Fibroblast of skin of left biceps (primary cell): ENCODE measurements at places on chromosomes 12 and 14.

DNA sequence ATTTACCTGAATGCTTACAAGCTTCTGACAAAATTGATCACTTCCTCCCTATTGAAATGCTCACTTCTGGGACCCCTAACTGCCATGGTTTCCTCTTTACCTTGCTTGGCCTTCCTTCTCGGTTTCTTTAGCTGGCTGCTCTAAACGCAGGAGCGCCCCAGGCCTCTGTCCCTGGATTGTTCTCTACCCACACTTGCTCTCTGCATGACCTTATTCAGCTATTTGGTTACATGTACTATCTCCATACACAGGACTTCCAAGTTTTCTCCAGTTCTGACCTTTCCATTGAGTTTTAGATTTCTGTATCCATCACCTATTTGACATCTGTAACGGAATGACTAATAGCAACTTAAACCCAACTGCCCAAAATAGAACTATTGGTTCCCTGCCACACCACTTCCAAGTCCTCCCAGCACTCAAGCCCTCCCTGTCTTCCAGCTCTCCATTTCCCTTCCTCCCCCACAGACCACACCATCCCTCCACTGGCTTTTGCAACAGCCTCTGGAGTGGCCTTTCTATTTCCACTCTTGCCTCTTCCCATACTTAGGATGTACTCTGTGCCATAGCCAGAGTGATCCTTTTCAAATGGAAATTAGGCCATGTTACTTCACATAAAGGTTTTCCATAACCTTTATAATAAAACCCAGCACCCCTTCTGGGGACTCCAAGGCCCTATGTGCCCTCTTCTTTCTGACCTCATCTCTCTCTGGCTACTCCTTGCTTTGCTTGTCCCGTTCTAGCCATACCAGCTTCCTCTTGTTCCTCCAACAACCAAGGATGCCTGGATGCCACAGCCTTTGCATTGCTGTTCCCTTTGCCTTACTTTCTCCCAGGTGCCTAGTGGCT is 202.2 kb downstream of the AEBP2 start:
- DNase-seq, result no peak

DNA sequence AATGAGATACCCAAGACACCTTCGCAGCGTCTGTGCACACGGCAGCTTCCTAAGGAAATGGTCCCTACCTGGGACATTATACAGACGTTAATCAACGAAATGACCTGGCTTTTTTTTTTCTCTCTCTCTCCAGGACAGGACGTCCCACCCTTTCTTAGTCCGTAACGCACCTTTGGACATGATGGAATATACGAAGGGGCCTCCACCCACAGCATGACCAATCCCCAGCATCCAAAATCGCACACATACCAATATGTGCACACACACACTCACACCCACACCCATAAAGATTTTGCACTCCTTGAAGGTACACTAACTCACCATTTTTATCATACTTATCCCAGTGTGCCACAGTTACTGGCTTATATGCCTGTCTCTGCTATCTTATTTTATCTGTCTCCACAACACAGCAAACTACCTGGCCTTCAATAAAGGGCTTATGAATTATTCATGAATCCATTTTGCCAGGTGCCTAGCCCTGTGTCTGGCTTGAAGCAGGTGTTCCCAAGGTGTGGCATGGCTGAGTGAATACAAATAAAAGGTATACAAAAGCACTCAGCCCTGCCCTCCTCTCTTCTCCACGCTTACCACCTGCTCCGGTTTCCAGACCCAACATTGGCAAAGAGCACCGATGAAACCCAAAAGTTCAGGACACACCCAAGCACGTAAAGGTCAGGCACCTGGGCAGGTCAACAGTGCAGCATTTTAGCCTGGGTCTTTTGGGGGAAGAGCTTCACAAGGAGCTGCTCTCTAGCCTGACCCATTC is 2.2 kb downstream of the SCNN1A start:
- DNase-seq, result no peak

- peak; percentile 63 for DNase-seq
Observed at GRCh38 chr14:59254911-59255545, 66.6 kb downstream of the DAAM1 start.

DNA sequence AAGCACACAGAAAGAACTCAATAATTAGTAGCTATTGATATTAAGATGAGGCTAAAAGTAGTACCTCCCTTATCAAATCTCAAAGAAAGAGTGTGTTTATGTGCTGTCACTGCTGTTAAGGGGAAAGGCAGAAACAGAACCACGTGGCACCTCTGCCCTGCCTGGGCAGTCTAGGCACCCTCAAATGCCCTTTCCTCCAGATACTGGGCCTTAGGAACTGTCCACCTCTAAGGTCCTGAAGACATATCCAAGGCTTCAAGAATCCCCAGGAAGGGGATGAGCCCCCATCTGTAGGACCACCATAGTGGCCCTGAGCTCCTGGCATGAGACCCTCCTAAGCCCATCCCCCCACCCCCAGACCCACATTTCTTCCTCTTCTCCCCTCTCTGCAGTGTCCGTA is 29.1 kb downstream of the NGB start:
- DNase-seq, result no peak

- no peak for DNase-seq
Observed at GRCh38 chr12:9699269-9699897, 29.9 kb downstream of the CLEC2D start.

GRCh38 chr12:4252601-4253000 is 21.0 kb upstream of the CCND2 start:
- no peak for DNase-seq

GRCh38 chr12:78863482-78864402 is 832 bp upstream of the SYT1 start:
- no peak for DNase-seq

DNA sequence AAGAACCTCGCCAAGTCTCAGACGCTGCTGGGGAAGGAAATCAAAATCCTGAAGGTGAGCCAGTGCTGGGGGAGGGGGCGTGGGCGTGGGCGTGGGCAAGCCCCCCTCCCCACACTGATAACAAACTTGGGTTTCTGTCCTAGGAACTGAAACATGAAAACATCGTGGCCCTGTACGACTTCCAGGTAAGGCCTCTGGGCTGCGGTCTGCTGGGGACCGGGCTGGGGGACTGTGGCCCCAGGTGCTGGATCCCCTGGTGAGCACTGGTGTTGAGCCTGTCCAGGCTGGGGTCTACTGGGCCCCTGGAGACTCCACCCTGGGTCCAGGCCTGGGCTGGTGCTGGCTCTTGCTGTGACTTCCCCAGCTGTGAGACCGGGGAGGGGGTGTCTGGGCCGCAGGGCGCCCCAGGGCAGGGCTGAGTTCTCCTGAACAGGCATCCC is 1.2 kb downstream of the ULK1 start:
- DNase-seq, result no peak

- DNase-seq, result no peak
Observed at GRCh38 chr12:125528281-125528680, 463.0 kb downstream of the AACS start.

GRCh38 chr14:89926694-89927093 is 27.8 kb downstream of the EFCAB11 start:
- no peak for DNase-seq

GRCh38 chr12:42612231-42612613 is 22.7 kb upstream of the PRICKLE1 start:
- DNase-seq, result no peak
